ENCODE measurements at places on chromosomes 12 and 14. TPM values are rescaled to one million over a fixed set of nuclear protein-coding genes. Genes with fewer than 3 reads are reported as not detected.

Gene RHOJ
- 4.0 TPM for polyA plus RNA-seq

Gene PLA2G1B
- polyA plus RNA-seq = 18.7 TPM

Gene FBXW8
- 9.7 TPM for polyA plus RNA-seq

Gene MMP19
- polyA plus RNA-seq = 8.0 TPM

Gene PPP1R1A
- polyA plus RNA-seq = 1.6 TPM

Gene NEUROD4
- 1.1 TPM for polyA plus RNA-seq

Gene ZNF740
- polyA plus RNA-seq = 11.3 TPM

Gene MYH6
- polyA plus RNA-seq = 0.27 TPM

Gene AMN
- 0.48 TPM for polyA plus RNA-seq

Gene TBX3
- 172 TPM for polyA plus RNA-seq

Gene CD4
- polyA plus RNA-seq = 8.1 TPM

Gene SLC6A15
- 0.17 TPM for polyA plus RNA-seq
